ENCODE measurements at places on chromosomes 4 and X.
A peak's percentile ranks its signal among the peaks of the same experiment; 100 is the strongest.

DNA sequence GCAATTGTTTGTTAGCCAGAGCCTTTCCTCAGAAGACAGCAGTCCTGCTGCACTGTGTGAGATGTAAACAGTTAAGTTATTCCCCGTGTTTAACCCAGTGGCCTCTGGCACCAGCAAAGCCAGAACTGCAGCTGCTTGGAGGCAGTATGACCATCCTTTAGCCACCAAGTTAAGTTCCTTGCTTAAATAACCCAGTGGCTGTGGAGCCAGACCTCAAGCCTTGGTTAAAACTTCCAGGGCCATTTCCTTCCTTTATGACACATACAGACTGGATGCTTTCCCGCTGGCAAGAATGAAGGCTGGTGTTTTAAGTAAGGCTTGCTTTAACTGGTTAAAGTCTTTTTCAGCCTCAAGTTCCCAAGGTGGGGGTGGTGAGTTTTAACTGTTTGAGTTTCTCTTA, 379.8 kb downstream of the DCAF12L2 start:
- DNase-seq, result no peak

DNA sequence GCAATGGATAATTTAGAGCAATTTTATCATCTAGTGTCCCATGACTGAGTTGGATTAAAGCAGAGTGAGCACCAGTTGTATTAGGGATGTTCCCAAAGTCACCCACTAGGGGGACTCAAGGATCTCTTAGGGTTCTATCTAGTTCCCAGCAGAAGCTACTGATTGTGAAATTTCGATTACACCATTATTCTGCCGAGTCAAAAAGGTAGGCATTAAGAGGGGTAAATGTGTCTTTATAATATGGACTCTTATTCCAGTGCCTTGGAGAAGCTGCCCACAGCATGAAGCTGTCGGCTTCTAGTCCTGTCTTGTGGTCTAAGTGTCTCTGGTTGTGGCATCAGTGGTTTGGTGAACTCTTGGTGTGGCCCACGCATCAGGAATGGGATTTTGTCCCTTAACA, 53.3 kb downstream of the RGS12 start:
- DNase-seq, result peak; percentile 43

DNA sequence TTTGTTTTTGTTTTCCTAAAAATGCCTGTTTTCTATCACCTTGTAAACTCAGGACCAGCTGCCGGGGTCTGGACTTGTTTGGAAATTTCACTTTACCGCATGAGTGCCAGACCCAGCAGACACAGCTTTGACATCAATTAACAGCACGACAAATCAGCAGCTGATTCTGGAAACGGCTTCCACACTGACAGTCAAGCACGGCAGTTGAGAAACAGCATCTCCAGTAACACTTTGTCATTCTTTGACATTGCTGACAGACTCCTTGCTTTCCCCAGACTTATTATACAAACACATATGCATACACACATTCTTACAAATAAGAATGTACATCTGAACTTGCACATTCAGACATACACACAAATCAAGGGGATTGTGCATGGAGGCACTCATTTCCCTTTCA, 1017.6 kb upstream of the HS3ST1 start:
- DNase-seq, result no peak

GRCh38 chrX:13090339-13091110, 46.1 kb upstream of the FAM9C start:
- no peak for DNase-seq

- DNase-seq, result no peak
These were observed 77.6 kb downstream of the CWH43 start for GRCh38 chr4:49063670-49064069.

GRCh38 chr4:2085496-2085901, 26.4 kb downstream of the NAT8L start:
- no peak for DNase-seq

- peak; percentile 81 for DNase-seq
These were observed 99.6 kb upstream of the AFAP1 start for GRCh38 chr4:8039290-8039689.

DNA sequence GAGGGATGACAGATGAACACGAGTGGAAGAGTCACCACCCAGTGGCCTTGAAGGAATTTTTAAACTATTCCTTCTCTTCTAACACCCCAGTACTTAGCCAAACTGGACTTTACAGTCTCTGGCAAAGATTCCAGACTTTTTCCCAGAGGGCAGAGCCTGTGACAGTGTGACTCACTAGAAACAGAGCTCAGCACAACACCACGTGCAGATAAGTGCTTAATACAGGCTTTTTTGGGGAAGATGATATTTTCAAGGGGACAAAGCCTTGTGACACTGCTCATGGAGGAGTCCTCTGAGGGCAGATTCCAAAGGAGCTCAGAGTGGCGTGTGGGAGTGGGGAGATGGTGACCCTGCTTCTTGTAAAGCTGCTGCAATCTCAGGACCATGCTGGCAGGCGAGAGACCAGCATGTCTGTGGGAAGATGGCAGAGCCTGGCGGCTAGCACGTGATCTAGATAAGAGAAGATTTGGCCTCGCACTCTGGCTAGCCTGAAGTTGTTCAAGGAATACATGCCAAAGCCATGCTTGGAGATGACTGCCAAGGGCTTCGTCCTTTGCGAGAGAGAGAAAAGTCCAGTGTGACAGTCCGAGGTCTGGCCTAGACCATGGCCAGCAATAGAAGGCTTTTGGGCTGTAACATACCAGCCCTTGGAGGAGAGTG, 2.4 kb downstream of the RAB33A start:
- DNase-seq, result no peak

GRCh38 chr4:182143822-182144625, 99.2 kb upstream of the TENM3 start:
- DNase-seq, result no peak

GRCh38 chr4:16676230-16676770, 222.1 kb downstream of the LDB2 start:
- DNase-seq, result no peak
